Right ventricle myocardium superior (tissue), 1 donor: ENCODE measurements at places on chromosomes 4 and X. TPM values are rescaled to one million over a fixed set of nuclear protein-coding genes. Genes with fewer than 3 reads are reported as not detected.

GRCh38 chr4:74483226-74483911, 38.4 kb downstream of the AREG start:
- DNase-seq = no peak

DNA sequence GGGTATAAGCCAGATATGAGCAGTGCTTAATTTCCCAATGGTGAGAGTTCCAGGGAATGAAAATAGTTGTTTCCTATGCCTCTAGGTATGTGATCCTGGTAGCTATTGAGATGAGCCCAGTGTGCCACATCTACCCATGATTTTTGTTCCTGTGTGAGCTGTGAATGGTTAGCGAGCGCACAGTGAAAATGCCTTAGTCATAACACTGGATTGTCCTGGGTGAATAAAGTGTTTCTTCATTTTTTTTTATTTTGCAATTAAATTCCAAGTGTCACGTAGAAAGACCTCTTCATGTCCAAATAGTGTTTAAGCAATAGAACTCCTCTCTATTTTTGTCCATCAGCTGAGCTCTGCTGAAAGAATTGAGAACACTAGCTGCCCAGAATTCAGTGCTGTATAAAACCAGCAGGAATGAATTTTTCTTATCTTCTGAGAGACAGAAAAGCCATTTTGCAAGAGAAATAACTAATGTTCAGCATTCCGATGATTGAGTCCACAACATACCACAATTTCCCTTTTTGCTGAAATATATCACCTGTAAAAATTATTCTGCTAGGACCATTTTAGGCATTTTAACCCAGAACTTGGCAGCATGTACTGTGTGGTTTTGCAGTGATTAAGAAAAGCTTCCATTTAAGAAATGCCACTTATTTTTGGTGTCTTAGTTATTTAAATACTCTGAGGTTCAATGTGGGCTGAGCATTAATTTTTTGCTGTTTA, 5.6 kb downstream of the MAOA start:
- no peak for DNase-seq

DNA sequence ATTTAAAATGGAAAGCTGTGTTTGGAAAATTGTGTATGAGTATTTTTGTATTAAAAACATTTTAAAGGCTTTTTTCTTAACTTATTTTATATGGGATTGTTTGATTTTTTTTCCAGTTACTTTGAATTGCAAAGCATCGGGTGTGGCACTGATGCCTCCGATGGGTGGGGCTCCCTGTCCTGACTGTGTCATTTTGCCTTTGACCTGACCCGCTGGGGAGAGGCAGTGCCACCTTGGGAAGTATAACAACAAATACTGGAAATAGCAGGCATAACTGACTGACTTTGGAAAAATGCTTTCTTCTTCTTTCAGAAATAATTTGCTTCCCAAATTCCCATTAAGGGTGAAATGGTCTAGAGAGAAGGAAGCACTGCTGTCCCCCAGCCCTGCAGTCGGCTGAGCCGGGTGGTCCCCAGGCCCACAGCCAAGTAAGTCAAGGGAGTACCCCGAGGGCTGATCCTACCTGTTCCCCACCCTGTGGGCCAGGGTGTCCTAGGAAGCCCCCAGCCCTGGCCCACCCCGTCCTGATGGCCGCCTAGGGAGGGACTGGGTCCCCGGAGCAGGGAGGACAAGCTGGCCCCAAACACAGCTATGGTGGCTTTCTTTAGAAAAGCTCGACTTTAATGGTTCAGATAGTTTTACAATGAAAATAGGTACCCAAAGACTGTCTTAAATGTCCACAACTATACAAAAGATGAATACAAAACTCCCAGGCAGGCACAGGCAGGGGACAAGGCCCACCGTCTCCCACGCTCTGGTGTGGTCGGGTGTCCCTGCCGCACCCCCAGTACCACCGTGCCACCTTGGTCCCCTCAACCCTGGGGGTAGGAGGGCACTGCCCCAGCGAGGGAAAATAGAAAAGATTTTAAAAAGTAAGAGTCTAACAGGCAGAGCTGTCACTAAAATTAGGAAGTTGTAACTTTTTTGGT, 26.4 kb downstream of the NELFA start:
- DNase-seq = no peak

DNA sequence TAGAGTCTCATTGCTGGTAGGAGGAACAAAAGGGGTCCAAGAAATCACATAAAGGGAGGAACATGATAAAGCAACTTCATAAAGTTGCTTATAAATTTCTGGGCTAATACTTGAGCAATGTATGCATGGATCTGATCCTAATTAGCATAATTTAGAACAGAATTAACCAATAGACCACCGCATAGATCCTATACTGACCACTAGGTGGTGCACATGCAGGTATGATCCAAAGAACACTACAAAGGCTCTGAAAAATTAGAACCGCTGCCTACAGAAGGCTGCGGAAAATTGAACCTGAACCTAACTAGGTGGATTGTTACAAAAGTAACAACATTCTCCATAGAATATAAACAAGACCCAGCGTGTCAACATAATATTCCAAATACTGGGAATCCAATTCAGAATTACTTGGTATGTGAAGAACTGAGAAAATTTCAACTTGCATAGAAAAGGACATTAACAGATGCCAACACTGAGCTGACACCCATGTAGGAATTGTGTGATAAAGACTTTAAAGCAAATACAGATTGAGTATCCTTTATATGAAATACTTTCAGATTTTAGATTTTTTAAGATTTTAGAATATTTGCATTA, 23.3 kb downstream of the BRCC3 start:
- DNase-seq = no peak

DNA sequence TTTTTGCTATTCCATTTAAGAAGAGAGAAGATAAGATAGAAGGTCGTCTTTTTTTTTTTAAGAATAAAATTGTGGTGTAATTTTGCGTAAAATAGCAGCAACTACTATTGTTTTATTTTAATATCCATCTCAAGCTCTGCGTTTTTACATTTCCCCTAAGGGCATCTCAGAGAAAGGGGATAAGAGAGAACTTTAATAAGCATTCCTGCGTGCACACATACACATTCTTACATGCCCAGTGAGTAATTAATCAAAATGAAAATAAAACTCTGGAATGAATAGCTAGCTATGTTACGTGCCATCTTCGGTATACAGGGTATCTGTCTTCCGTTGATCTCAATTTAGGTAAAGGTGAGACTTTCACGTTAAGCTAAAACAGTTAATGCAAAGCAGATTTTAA, 200.3 kb upstream of the TENM3 start:
- no peak for DNase-seq

- no peak for DNase-seq
Observed at GRCh38 chr4:2217726-2218125, 24.2 kb downstream of the HAUS3 start.

DNA sequence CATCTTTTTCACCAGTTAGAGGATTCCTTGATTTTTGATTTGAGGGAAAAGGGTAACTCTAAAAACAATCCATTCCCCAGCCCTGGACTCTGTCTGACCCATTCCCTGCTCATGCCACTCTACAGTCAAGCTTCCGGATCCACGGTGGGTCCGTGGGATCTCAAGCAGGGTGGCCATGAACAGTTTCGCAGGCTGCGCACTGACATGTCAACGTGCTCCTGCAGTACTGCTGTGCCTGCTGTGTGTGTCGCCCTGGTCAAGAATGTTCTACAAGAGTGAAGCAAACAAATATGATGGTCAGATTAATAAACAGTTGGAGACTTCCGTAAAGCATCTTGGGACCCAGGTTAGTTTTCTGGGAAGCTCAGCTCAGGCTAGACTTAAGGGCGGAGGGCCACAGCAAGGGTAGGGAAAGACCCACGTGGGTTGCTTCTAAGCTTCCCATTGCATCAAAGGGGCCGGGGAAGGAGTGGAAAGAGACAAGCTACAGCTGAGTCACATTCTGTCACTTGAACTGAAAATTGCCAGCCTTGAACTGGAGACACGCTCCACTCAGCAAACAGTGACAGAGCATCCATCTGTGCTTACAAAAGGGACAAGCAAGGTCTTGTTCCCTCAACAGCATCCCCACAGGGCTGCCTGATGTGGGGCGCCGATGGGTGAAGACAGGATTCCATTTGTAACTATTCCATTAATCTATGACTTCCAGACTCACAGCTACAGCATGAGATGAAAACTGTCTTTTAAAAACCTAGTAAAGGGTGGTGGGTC, 81.8 kb downstream of the MTMR1 start:
- no peak for DNase-seq

DNA sequence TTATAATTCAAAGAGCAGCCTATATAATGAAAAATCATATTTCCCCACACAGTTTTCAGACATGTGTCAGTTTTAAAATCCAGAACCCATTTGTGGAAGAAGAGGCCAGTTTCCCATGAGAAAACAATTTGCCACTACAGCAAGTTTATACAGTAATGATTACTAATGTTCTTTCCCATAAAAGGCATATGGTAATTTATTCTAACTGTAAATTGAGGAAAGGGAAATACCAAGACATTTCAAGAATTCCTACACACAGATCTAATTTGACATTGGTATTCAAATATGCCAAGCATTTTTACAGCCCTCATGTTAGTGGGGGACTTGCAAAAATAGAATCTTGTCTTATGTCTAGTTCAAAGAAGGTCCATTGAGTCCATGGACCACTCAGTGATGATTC, 1368.6 kb downstream of the FSTL5 start:
- DNase-seq = no peak

DNA sequence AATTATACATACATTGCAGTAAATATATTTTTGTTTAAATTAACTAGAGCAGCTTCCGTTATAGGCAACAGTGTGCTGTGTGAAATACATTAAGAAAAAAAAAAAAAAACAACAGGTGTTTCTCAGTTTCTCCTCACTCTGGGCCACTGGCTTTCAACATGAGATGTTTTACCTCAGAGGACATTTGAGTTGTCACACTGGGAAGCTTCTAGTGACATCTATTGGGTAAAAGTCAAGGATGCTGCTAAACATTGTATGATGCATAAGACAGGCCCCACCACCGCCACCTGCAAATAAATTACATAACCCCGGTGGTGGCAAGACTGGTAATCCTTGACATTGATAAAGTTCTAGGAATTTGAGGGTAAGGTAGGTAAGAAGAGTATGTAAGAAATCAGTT, 1512.2 kb downstream of the C4orf33 start:
- DNase-seq = no peak

GRCh38 chrX:150358651-150359050, 4.5 kb upstream of the MAMLD1 start:
- no peak for DNase-seq

DNA sequence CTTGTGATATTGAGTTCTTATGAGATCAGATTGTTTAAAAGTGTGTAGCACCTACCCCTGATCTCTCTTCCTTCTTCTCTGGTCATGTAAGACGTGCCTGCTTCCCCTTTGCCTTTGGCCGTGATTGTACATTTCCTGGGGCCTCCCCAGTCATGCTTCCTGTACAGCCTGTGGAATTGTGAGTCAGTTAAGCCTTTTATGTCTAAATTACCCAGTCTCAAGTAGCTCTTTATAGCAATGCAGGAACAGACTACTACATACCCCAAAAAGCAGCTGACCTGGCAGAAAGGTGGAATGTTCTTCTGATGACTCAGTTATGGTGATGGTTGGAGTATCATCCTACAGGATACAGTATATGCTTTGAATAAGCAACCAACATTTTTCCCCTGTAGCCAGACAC, 11.4 kb upstream of the MCUB start:
- no peak for DNase-seq

- DNase-seq = no peak
Observed at GRCh38 chr4:42482516-42483327, 85.4 kb downstream of the SHISA3 start.

- no peak for DNase-seq
Observed at GRCh38 chrX:100979881-100980607, 10.5 kb downstream of the ARL13A start.

DNA sequence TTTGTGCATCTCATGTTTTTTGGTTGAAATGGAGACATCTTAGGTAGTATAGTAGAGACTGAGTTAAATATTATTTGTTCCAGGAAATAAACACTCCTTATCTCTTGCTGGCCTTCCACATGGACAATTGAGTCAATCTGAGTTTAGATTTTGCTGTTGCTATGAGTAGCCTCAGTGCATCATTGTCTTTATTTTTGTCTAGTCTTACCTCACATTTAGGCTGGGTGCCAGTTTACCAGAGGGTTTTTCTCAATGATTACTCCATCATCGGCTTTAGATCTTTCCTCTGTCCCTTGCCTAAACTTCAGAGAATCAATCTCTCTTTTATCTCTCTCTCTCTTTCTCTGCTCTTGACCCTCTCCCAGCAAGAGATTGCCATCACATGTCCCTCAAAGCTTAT, 73.6 kb downstream of the GABRB1 start:
- no peak for DNase-seq

DNA sequence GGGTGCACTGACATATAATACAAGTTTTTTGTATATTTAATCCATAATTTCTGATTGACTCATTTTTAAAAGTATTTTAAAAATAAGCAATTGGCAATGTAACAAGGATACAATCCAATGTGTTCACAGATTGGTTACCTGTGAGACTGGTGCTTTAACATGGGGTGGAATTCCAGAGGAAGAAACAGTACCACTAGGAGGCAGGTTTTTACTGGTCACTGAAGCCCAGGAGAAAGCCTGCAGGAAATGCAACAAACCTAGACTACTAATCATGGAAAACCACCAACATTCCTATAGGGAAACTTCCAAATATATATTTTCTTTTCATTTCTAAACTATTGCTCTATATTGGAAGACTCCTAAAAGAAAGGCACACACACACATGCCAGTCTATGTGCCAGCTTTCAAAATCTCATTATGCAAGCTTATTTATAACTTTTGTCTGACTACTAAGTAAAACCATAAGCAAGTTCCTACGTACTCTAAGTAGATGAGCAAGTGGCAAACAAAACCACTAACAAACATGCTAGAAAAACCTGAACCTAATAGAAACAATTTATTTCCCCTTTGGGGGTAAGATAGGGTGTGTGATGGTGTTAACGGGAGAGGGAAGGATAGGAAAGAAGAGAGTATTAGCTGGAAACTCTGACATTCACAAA, 19.2 kb downstream of the G3BP2 start:
- DNase-seq = no peak

DNA sequence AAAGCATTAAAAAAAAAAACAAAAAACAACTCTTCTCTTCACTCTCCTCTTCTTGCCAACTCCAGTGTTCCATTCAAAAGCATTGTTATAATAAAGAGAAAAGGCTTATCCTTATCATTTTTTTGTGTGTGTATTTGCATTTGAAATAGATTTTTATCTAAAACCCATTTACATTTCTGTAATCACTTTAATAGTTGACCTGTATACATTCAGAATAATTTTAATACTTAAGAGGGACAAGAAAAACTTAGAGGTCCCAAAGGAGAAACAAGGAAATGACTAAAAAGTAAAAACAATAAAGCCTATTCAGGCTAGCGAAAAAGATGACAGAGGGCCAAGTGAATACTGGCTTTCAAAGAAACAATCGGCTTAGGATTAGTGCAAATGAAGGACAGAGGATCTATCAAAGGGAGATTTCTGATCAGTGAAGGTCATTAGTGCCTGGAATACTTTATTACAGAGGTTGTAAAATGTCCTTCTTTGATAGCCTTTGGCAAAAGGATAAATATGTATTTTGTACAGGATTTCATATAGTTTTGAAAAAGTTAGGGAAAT, 808.3 kb downstream of the RPA4 start:
- DNase-seq = no peak

GRCh38 chr4:169640261-169640870, 20.0 kb downstream of the CLCN3 start:
- DNase-seq = no peak

CT55 gene
- not detected for total RNA-seq

ODAPH gene
- not detected for total RNA-seq

DMP1 gene
- total RNA-seq = not detected

C4orf51 gene
- total RNA-seq = not detected

TCEAL6 gene
- total RNA-seq = not detected

FAM199X gene
- total RNA-seq = 9.0 TPM

SAGE1 gene
- not detected for total RNA-seq

MAP7D2 gene
- 0.40 TPM for total RNA-seq

GSTCD gene
- 3.4 TPM for total RNA-seq

SORCS2 gene
- total RNA-seq = 1.2 TPM

NEK1 gene
- total RNA-seq = 13.5 TPM

TRIM60 gene
- total RNA-seq = not detected

TSPAN7 gene
- 26.6 TPM for total RNA-seq
